Stimulated activated CD4-positive, alpha-beta T cell treated with anti-CD3 and anti-CD28 coated beads, Interleukin-2, amount 100 ng/mL, for 24 hours (primary cell): ENCODE measurements at places on chromosomes 2 and 18.

- DNase-seq, result no peak
Observed at GRCh38 chr18:31042406-31043181, at the start of gene DSC3. Gene DSC3 (minus strand): TSS chr18:31042742. CDS start chr18:31042660, 82 bp downstream.

DNA sequence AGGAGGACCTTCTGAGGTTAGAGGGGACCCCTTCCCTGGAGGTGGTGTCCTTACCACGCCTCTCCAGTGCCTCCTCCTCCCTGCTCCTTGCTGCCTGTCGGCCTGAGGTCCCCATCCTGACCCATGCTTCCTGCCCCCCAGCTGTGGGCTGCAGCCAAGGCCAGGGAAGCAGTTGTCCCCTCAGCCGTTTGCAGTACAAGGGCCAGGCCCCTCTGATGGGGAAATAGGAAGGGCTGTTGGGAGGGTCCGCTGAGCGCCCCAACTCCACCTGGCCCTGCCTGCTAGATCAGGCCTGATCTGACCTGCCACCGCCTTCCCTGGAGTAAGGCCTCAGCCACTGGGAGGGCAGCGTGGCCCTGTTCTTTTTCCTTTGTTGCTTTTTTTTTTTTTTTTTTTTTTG, 219.8 kb downstream of the KLHL29 start:
- DNase-seq, result no peak

DNA sequence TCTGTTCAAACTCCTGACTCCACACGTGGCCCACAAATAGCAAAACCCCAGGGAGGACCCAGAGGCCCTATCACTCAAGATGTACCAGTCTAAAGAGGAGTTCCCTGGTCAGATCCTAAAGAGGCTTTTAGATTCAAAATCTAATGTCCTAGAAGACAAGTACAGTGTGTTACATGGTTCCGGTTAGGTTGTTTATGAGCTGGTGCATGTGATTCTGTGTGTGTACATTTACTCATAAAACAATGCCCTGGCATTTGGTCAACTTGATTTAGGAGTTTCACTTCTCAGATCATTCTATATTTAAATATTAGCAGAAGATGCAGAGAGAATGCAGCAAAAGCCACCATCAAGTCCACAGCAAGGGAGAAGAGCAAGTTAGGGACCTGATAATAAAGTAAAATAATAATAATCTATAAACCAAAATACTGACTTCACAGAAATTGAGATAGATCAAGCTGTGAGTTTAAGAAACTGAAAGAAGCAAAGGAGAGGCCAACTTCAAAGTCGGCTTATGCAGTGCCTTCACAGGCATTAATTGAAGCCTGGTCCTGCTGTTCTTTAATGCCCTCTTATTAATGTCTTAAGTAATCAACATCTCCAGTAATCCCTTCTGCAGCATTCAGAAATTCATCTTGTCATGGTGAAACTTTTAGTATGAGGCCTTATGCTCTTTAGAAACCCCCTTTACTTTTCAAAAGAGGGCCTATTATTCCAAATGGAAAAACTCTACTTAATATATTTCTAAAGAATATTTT, 4.2 kb upstream of the AP1S3 start:
- DNase-seq, result no peak

- no peak for DNase-seq
Observed at GRCh38 chr2:226575928-226576327, 223.7 kb downstream of the IRS1 start.

- no peak for DNase-seq
Observed at GRCh38 chr2:98149333-98149697, 62.3 kb downstream of the VWA3B start.
